Smooth muscle cell of the umbilical artery (primary cell): ENCODE measurements at places on chromosomes 1 and 21. TPM values are rescaled to one million over a fixed set of nuclear protein-coding genes. Genes with fewer than 3 reads are reported as not detected.

The C2CD2 gene
- total RNA-seq = 17.8 and 29.5 TPM in 2 replicates

The RAB4A gene
- 35.4 and 38.9 TPM in 2 replicates for total RNA-seq

The RGL1 gene
- 19.4 and 33.9 TPM in 2 replicates for total RNA-seq

The DCDC2B gene
- not detected in 2 replicates for total RNA-seq

The BATF3 gene
- 0.42 and 0.59 TPM in 2 replicates for total RNA-seq

The IL12RB2 gene
- total RNA-seq = not detected in 2 replicates

The TAS1R1 gene
- total RNA-seq = not detected in 2 replicates

The RNU1-1 gene
- under 0.01 TPM in 2 replicates for total RNA-seq

The KRTAP23-1 gene
- not detected in 2 replicates for total RNA-seq

The MXRA8 gene
- 172 and 187 TPM in 2 replicates for total RNA-seq

The PLA2G2F gene
- not detected in 2 replicates for total RNA-seq

The CENPS gene
- 10.1 and 10.3 TPM in 2 replicates for total RNA-seq

The CDA gene
- 0.92 TPM in 1 of 2 replicates, not detected in the other for total RNA-seq

The CRYBG2 gene
- not detected in 2 replicates for total RNA-seq

The IFI44L gene
- total RNA-seq = 1.6 and 4.8 TPM in 2 replicates
